ENCODE measurements at places on chromosomes 1 and 21.

DNA sequence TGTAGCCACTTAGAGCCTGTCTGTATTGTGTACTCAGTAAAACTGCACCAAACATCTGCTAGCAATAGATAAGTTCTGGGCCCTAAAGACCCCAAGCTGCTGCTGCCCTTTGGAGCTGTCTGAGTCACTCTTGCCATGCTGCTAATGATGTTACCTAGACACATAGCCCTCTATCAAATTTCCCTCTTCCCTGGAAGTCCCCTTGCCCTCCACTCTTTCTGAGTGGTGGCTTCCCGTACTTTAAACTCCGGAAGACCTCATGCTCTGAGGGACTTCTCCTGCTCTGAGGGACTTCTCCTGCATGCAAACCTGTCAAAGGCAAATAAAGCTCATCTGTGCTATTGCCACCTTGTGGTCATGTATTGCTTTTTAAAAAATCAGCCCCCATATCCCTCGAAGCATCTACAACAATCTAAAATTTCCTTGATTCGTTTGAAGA lies 34.0 kb downstream of the FH start:
- no peak for DNase-seq

- no peak for DNase-seq
Observed at GRCh38 chr1:9481048-9481447, 58.2 kb upstream of the SLC25A33 start.

DNA sequence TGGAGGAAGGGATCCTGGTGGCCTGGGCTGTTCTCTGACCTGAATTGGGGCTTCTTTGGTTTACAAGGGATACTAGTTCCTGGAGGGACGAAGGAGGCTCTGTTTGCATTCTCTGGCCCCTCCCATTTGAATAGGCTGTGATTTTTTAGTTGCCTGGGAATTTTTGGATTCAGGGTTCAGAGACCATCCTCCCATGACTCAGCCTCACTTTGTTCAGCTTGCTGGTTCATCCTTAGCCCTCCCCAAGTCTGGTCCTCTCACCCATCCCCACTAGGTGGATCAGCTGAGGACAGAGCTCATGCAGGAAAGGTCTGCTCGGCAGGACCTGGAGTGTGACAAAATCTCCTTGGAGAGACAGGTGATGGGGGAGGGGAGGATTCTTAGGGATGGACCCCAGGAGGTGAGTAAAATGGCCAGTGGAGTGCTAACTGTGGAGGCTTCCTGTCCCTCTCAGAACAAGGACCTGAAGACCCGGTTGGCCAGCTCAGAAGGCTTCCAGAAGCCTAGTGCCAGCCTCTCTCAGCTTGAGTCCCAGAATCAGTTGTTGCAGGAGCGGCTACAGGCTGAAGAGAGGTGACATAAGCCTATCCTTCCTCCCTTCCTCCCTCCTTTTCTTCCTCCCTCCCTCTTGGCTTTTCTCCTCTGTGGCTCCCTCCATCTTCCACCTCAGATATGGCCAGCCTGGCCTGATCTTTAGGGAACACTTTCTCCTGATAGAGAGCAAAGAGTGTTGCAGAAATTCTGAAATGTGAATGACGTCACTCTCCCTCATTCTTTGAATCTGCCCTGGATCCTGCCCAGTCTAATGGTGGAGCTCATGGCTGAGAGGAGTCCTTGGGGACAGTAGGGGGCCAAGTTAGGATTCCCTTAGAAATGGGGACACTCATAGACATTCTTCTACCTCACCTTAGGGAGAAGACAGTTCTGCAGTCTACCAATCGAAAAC lies 4.5 kb upstream of the TUFT1 start:
- no peak for DNase-seq

DNA sequence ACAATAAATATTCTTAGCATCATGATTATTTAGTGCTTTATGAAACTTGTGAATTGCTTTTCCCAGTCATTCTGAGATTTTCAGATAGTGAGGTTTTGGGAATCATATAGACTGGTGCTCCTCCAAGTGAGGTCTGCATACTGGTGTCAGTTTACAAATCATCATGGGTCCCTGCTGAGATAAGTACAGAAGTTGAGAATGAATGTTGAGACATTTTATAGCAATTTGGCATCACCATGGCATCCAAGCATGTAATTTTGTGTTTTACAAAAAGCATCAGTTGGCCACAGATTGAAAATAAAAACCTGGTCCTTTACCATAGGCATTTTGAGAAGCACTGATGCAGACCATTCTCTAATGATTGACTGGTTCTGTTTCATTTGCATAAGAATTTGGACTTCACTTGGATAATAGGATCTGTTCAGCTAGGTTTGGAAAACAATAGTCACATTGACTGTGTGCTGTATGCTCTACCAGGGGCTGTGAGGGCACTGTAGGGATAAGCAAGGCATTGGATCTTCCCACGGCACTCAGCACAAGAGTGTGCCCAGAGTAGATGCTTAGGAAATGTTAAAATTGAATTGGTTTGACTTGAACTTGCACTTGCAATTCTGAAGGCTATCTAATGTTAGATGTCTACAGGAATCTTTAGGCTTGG lies 79.0 kb upstream of the JUN start:
- no peak for DNase-seq

- DNase-seq = no peak
Observed at GRCh38 chr1:244065960-244066388, 14.9 kb downstream of the ZBTB18 start.

- DNase-seq = no peak
Observed at GRCh38 chr1:104132382-104132973, 382.8 kb downstream of the AMY1C start.

- no peak for DNase-seq
Observed at GRCh38 chr1:226632169-226632879, 83.8 kb downstream of the STUM start.

DNA sequence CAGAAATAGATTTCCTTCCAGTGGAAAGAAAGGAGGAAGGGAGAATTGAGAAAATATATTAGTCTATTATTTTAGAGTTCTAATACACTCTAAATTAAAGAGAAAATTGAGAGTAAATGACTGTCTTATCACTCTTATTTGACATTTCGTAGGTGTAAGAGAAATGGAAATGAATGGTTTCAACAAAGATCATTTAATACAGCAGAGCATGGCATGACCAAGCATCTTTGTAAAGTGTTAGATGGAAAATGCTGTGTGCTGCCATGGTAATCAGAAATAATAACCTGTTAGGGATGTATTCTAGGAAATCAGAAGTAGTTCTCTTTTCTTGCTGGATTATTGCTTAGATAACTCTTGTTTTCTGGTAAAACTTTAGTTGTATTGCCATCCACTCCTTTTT lies 90.9 kb downstream of the GIPC2 start:
- DNase-seq = no peak

DNA sequence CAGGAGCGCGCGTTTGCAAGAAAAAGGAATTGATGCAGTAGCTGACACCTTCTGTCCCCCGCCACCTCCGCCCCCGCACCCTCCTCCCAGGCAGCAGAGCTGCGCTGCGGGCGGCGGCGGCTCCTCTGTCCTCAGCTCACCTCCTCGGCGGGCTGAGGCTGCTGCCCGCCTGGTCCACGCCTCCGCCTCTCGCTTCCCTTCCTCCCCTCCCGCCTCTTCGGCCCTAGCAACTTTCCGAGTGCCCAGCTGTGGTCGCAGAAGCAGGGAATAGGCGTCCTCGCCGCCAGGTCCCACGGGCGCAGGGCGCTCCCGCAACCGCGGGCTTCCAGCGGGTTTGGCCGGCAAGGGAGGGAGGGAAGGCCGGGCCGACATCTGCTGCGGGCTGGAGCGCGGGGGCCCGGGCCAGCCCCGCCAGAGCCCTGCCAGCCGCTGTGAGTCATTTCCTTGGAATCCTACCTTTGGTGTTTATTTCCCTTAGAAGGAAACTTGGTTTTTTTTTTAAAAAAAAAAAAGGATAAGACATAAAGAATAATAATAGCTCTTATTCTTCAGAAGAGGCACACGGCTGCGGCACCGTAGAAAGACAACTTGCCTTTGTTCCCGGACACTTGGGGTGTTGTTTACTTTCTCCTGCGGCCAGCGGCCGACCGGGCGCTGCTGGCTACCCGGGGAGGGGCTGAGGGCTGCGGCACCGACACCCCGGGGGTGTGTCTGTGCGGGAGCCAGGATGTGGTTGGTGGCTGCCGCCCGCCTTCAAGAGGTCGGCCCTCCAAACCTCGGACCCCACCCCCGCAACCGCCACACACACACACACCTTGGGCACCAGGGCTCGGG lies 1.1 kb downstream of the SERTAD4 start:
- no peak for DNase-seq

DNA sequence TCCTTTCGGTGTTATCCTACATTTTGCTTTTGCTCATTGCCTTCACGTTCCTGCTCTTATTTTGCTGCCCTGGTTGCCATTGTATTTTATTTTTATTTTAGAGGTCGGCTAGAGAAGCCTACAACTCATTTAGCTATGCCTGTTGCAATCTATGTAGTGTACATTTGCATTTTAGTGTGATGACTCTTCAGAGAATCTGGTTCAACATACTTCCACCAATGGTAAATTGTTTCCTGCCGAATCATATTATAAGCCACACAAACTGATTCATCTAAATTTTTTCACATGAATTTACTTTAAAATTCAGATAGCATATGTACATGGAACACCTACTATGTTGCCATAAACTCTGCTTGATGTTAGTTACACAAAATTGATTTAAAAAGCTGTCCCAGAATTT lies 1596.9 kb downstream of the PLA2G4A start:
- no peak for DNase-seq

Measured in NCI-H187 (cell line).